ENCODE measurements at places on chromosomes 6 and 20.
A peak's percentile ranks its signal among the peaks of the same experiment; 100 is the strongest.

DNA sequence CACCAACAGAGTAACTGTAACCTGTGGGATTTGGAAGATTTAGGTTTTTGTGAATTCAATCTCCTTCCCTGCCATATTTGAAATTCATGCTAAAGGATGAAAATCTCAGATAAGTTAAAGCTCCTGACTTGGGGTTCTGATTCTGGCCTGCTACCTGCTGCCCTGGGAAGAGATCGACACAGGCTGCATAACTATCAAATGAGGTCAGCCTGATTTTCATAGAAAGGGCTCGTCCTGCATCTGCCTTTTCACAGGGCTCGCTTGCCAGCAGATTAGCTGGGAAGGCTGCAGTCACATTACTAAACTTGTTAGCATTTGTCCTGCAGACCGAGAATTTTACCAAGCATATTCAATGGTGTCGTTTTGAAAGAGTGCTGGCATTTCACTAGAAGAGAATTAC lies 14.6 kb downstream of the GCLC start:
- no peak for DNase-seq

DNA sequence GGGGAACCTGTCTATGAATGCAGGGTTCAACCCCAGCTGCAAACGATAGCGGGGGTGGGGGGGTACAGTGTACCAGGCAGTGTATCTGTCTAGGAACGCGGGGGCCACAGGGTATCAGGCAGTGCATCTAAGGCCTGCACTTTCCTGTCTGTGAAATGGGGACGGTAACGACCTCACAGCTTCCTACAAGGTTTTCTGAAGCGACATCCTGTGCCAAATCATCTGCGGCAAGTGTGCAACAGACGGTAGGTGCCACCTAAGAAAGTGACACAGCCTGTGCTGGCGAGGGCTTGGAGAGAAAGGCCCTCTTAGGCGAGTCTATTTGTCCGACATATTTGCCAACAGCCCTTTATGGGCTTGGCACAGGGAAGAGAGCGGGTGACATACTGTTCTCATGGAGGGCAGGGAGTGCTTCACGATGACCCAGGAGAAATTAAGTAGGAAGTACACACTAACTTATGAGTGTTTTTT lies 3.8 kb downstream of the DIDO1 start:
- peak; percentile 68 for DNase-seq

- no peak for DNase-seq
Observed at GRCh38 chr6:36608788-36609563, 14.8 kb downstream of the SRSF3 start.

- no peak for DNase-seq
Observed at GRCh38 chr20:59039233-59039632, 3.4 kb downstream of the PRELID3B start.

- no peak for DNase-seq
Observed at GRCh38 chr20:3276680-3277015, 37.7 kb upstream of the SLC4A11 start.

DNA sequence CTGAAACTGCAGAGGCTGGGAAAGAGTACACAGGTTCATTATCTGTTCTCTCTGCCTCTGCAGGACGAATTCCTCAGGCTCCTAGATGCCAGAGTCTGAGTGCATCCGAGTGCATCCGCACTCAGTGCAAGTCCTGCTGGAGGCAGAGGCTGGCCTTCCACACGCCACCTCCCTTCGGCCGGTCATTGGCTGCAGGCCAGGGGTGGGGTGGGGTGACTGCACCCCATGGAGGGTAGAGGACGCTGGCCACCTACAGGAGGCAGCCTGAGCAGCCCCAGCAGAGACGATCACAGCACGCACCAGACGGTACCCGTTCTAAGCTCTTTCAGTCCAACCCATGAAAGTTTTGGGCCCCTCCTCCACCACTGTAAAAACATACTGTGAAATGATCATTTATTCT lies 11.7 kb downstream of the SFT2D1 start:
- DNase-seq: no peak

DNA sequence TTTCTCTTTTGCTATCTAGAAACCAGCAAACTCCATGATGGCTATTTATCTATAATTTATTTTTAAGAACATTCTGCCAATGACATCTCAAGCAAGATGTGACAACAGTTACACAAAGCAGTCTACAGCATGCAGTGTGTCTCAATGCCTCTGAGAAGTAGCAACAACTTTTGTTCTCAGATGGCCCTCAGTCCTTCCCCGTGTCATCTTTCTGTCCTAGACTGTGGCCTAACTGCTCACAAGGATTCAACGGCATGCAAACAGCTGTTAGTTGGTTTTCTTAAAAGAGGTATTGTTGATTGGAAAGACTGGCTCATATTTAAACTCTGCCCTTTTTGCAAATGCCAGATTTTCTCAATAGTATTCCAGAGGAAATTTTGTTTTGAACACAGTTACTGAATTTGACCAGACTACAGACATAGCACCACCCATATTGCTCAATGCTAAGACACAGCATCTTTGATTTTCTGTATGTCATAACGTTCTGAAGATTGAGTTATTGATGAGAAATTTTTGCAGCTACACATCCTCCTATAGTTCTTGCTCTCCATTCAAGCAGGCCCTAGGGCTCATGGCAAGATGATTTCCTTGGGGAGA lies 26.1 kb upstream of the F13A1 start:
- no peak for DNase-seq

Measured in activated CD8-positive, alpha-beta memory T cell treated with anti-CD3 and anti-CD28 coated beads for 24 hours (primary cell).